ENCODE measurements at places on chromosomes 2 and 18. TPM values are rescaled to one million over a fixed set of nuclear protein-coding genes. Genes with fewer than 3 reads are reported as not detected.

COLEC12 gene
- total RNA-seq = 0.29 TPM

HAAO gene
- total RNA-seq = not detected

EMX1 gene
- not detected for total RNA-seq

ZDBF2 gene
- 4.4 TPM for total RNA-seq

GMPPA gene
- total RNA-seq = 110 TPM

MARCHF4 gene
- total RNA-seq = 2.6 TPM

UGT1A4 gene
- total RNA-seq = not detected

ASPRV1 gene
- 0.18 TPM for total RNA-seq

CNOT9 gene
- total RNA-seq = 58.8 TPM

RTKN gene
- 14.9 TPM for total RNA-seq

RIT2 gene
- not detected for total RNA-seq

TXNDC2 gene
- total RNA-seq = not detected

CDK5R2 gene
- total RNA-seq = 0.71 TPM

EFR3B gene
- 0.18 TPM for total RNA-seq

OTOS gene
- total RNA-seq = not detected

DYNAP gene
- total RNA-seq = not detected

PLGLB1 gene
- total RNA-seq = not detected

ARHGAP15 gene
- total RNA-seq = not detected

AGPS gene
- 20.0 TPM for total RNA-seq

REG3G gene
- not detected for total RNA-seq

LANCL1 gene
- 52.8 TPM for total RNA-seq

CTAGE1 gene
- total RNA-seq = not detected

ABCB6 gene
- 13.1 TPM for total RNA-seq

IGFBP2 gene
- total RNA-seq = 1,032 TPM

HOXD4 gene
- total RNA-seq = 0.18 TPM

SPATA3 gene
- total RNA-seq = not detected

SLC8A1 gene
- total RNA-seq = 17.9 TPM

CELF4 gene
- total RNA-seq = not detected

SLC9A4 gene
- not detected for total RNA-seq

MLPH gene
- 40.9 TPM for total RNA-seq

KRTCAP3 gene
- not detected for total RNA-seq

SPHKAP gene
- not detected for total RNA-seq

SPP2 gene
- total RNA-seq = not detected

SMPD4 gene
- 42.2 TPM for total RNA-seq

GCG gene
- total RNA-seq = not detected

C2orf42 gene
- total RNA-seq = 23.6 TPM

ACVR1C gene
- not detected for total RNA-seq

TPO gene
- not detected for total RNA-seq

CYRIA gene
- 3.0 TPM for total RNA-seq

LIMS3 gene
- total RNA-seq = 1.6 TPM

GDF7 gene
- 0.53 TPM for total RNA-seq

FAM228A gene
- not detected for total RNA-seq

HRH4 gene
- not detected for total RNA-seq

UGT1A1 gene
- not detected for total RNA-seq

MALL gene
- total RNA-seq = 204 TPM

DES gene
- total RNA-seq = 83.3 TPM
